ENCODE measurements at places on chromosomes 12 and 14.
A peak's percentile ranks its signal among the peaks of the same experiment; 100 is the strongest.

DNA sequence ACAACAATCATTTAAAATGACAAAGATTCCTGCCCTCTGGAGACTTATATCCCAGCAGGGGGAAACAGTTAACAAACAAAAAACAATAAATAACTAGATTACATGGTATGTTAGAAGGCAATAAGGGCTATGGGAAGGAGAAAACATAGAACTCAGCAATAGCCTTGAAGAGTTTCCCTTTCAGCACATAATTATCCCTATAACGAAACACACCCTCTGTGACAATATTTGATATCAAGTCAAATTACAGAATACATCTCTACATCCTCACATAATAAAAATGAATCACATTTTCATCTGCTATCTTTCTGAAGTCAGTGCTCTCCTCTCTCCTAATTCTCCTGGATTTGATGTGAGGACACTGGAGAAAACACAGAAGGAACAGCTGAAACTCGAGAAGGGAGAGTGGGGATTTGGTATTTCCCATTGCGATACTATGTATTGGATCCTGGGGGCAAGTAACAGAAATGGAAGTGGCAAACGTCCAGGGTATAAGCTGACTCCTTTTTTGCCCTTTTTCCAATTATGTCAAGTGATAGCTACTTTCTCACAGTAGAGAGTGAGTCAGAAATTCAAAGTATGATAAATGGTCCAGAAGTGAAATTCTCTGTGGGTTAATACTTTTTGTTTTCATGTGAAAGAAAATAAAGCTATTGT, 9.7 kb upstream of the PTGER2 start:
- peak; percentile 44 for DNase-seq

DNA sequence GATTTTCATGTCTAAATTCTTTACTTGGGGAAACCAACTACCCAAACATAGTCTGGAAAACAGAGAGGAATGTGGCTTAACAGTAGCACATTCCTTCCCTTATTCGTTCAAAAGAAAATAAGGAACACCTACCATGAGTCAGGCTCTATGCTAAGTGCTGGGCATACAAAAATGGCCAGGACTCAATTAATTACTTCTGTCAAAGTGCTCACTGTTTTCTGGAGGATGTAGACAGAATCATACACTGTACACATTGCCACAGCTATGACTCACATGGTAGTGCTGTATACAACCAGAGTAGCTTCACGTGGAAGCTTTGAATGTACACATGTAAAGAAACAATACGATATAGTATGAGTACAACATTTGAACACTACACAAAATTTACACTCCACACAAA, 50.1 kb downstream of the SLC25A21 start:
- peak; percentile 80 for DNase-seq

DNA sequence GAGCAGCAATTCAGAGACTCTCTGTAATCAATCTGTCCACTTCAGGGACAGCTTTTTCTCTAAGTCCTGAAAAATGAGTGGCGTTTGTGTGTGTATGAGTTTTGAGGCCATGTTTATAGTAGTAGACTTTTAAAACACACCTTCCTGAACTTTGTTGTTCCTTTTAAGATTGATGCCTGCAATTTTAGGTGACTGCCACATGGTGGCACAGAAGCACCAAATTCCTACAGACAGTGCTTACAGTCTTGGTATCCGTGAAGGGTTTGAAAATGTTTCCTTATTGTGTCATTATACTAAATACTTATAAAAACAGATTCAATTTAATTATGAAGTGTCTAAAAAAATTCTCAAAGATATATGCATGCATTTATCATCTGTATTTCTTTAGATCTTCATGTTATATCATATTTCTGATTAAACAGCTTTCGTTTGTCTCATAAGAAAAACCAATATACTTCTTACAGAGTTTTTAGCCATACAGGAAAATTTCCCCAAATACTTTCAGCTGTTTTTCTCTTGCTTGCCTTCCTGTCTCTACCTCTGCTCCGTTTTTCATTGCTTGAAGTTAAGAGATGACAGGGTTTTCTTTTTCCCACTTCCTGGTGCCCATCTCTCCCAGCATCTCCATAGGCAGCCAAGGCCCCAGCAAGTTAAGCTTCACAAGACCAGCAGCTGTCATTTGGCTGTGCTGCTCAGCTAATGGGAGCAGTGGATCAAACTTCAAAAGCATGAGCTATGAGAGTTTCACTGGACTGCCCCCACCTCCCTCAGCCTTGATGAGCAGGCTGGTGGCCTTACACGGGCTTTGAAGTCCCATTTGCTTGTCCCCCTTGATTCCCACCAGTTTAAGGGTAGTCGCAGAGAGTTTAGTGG, 259.6 kb downstream of the AKAP6 start:
- peak; percentile 81 for DNase-seq

DNA sequence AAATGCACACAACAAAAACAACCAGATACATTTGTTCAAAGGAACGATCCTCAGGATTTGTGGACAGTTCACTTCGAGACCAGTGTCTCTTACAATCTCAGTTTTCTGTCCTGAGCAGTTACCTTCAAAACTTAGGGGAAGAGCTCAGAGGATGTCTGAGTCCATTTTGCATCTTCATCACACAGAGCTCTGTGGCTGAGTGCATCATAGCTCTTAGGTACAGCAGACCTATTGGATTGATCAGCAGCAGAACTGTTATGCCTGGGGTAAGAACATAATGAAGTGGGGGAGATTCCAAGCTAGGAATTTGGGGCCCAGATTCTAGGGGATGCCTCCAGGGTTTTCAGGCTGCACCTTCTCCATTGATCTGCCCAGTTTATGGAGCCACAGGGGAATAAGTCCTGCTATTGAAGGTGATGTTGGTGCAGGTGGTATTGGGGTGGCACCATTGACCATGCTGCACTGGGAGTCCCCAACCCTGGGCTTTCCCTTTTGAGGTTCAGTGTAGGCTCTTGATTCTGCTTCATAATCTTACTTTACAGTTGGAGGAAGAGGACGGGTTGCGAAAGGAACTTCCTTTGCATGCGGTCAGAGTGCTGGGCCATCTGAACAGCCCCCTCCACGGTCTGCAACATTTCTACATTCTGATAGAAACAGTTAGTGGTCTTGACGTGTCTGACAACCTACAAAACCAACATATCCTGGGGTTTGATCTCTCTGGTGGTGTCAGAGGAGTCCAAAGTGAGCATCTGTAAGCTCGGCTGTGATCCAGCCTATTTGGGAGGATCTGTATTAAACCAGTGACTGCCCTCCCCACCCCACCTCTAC, 112.8 kb downstream of the CHST11 start:
- DNase-seq = no peak

DNA sequence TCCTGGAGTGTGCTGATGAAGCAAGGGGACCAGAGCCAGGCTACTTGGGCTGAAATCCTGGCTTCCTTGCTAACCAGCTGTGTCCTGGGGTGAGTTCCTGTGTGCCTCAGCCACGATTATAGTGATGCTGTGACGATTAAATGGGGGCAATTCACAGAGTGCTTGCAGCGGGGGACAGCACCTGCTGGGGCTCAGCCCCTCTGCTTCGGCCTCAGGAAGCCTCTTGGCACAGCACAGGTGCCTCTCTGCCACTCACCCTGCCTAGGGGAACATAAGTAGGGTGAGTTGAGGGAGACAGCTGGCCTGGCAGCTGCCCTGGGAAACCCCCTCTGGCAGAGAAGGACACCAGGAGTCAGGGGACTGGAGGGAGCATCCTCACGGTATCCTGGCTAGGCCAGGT, 9.4 kb downstream of the KRT80 start:
- DNase-seq = no peak

DNA sequence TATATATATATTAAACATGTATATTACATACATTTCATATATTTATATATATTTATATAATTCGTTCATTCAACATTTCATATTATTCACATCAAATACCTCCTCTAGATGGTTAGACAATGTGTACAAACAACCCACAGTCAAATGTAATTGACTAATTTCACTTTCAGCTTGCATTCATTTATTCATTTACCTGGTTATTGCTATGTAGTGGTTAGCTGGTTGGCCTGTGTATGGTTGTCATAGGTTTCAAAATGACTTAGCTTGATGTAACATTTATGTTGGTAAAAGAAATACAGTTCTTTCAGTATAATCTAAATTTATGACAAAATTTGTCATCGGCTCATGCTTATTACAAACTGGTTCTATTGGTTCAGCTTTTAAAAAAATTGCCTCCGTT, 389 bp downstream of the OR4K13 start:
- no peak for DNase-seq

GRCh38 chr12:32901553-32901952, 5.0 kb upstream of the PKP2 start:
- DNase-seq = no peak

DNA sequence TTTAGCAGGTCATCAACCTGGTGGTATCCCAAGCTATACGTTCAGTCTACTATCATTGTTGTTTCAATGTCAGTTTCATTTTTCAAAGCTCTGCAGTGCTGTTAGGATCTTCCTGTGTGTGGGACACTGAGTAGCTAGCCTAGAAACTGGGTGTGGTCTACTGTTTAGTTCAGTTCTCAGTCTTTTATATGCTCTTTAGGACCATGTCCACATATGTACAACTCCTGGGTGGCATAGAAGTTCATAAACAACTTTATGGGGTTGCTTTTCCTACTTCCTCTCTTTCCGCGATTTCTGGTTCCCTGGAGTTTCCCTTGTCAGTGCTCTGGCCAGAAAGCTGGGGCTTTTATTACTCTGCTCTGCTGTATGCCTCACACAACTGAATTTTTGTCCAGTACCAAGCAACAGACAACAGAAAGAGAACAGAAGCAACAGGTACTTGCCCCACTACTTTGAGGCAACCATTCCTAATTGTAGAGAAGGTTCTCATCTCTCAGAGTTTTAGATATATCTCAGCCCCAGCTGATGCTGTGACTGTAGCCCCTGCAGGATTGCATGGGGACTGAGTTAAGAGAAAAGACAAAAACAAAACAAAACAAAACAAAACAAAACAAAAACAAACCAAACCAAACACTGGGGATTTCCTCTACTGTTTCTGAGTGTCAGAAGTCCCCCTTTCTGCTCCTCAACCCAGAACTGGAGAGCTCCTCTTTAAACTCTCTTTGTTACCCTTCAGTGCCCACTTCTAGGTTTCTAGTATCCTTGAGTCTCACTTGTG, 30.3 kb downstream of the MIS18BP1 start:
- DNase-seq = no peak

DNA sequence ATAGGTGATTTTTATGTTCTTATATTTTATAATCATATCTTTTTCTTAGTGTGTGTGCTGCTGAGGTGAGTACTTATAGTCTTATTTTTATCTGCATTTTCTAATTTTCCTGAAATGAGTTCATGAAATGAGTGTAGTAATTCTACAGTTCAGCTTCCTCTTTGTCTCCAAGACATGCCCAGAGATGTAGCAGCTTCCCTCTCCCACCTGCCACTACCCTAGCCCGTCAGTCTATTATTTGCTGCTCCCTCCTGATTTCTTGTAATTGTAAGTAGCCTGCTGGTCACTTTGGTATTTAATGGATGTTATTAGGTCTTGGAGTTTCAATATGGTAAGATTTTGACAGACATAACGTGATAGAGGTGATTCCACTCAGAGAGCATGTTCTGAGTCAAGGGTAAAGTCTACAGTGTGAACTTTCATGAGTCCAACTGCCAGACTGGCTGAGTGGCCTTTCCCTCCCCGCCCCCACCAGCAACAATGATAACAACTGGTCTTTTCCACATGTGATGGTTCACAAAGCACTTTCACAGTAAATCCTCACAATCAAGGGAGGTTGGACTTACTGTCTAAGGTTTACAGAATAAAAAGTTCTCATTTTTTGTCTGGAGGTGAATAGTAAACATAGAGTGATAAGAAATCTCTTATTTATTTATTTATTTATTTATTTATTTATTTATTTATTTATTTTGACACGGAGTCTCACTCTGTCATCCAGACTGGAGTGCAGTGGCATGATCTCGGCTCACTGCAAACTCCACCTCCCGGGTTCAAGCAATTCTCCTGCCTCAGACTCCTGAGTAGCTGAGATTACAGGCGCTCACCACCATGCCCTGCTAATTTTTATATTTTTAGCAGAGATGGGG, 4.2 kb upstream of the RIPK3 start:
- DNase-seq = no peak

DNA sequence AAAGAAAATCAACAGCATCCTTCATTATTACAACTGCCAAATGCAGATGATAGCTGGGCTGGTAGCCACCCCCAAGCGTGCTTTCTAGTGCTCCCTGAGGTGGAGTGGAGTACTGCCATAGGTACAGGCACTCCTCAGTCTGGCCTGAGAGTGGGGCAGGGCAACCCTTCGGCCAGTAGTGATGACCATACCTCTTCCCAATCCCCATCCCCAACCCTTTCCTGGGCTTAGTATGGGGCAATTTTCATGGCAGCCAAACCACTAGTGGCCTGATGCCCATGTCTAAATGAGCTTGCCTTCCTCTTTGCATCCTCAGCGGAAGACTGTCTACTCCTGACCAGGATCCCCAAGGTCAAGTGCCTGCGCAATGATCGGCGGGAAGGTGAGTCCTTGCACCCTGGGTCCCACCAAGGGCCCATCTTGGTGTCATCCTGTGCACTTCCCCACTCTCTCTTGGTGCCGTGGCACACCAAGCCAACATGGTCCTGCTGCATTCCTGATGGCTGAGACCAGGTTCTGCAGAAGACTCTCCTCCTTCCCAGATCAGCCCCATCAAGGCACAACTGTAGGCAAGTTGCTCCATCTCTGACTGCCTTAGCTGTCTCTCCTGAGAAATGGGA, 65.8 kb downstream of the GALNT16 start:
- no peak for DNase-seq

DNA sequence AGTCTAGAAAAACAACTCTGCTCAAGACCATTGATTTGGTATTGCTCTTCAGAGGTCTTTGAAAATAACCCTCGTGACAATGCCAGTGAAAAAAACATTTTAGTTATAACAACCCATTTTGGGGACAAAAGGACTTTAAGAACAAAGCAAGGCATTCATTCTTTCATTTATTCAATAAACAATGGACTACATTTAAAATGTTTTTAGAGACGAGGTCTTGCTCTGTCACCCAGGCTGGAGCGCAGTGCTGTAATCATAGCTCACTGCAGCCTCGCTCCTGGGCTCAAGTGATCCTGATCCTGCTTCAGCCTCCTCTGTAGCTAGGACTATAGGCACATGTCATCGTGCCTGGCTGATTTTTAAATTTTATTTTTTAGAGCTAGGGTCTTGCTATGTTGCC, 7.7 kb upstream of the KICS2 start:
- DNase-seq = no peak

DNA sequence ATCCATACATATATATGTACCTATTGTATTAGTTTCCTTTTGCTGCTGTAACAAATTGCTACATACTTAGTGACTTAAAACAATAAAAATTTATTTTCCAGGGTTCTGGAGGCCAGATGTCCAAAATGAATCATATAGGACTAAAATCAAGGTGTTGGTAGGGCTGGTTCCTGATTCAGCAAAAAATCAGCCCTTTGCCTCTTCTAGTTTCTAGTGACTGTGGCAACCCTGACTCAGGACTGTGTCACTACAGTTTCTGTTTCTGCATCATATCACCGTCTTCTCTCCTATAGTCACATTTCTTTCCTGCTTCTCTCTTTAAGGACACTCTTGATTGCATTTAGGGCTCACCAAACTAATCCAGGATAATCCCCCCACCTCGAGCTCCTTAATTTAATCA, 386.3 kb upstream of the TBX3 start:
- peak; percentile 75 for DNase-seq

- DNase-seq = no peak
These were observed 83.1 kb downstream of the AACS start for GRCh38 chr12:125148316-125148715.

- peak; percentile 29 for DNase-seq
These were observed 31.5 kb downstream of the COA8 start for GRCh38 chr14:103594265-103594664.

GRCh38 chr14:51069055-51069454, 25.9 kb downstream of the TRIM9 start:
- DNase-seq = peak; percentile 64

GRCh38 chr12:116106870-116107269, 170.6 kb downstream of the MED13L start:
- no peak for DNase-seq

- DNase-seq = peak; percentile 64
These were observed 8.1 kb downstream of the LRRC43 start for GRCh38 chr12:122190842-122191668.
